Daoy (cell line): ENCODE measurements at places on chromosomes 5 and 9. TPM values are rescaled to one million over a fixed set of nuclear protein-coding genes. Genes with fewer than 3 reads are reported as not detected.

Gene CDC42SE2
- 39.6 and 47.2 TPM in 2 replicates for total RNA-seq

Gene CCL21
- not detected in 2 replicates for total RNA-seq

DNA sequence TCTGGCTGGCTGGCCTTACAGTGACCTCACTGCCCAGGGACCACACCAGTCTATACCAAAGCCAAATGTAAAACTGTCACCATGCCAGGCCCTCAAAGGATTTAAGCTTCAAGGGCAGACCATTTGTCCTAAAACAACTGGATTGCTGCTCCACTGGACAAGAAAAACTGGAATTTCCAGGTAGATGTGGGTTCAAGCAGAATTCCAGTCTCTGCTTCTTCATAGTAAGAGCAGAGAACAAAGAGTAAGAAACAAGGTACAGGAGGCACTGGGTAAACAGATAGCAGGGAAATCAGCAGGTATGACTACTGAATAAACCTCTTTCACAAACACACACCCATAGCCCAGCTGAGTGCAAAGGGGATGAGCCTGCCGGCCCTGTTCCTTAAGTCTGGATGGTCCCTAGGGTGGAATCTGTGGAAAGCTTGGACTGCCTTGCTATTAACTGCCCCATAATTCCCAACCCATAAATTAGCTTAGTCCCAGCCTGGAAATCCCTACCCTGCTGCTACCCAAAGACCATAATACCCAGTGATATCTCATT is 5.5 kb downstream of the B4GALT1 start:
- DNase-seq = peak; percentile 20

DNA sequence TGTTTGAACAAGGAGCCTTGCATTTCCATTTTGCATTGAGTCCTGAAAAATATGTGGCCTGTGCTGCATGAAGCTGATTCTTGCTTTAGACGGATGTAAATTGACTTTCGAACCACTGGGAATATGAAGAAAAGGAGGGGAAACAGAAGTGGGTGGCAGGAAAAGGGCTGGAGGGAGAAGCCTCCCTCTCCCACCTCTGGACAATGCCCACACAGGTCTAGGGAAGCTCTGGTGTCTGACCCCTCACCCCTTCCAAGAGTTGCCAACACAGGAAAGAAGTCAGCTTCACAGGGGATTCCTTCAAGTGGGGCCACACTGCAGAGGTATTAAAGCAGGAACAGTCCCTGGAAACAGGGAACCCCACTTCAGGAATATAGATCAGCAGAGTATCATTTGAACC is 52.2 kb downstream of the ZNF366 start:
- no peak for DNase-seq

GRCh38 chr9:87950765-87951488 is 23.4 kb downstream of the CDK20 start:
- peak; percentile 21 for DNase-seq

- peak; percentile 30 for DNase-seq
These were observed 231.3 kb downstream of the ATPSCKMT start for GRCh38 chr5:10018201-10019069.

- no peak for DNase-seq
These were observed 324.7 kb upstream of the GRAMD2B start for GRCh38 chr5:126098330-126099017.
